ENCODE measurements at places on chromosomes 7 and 10. TPM values are rescaled to one million over a fixed set of nuclear protein-coding genes. Genes with fewer than 3 reads are reported as not detected.

DNA sequence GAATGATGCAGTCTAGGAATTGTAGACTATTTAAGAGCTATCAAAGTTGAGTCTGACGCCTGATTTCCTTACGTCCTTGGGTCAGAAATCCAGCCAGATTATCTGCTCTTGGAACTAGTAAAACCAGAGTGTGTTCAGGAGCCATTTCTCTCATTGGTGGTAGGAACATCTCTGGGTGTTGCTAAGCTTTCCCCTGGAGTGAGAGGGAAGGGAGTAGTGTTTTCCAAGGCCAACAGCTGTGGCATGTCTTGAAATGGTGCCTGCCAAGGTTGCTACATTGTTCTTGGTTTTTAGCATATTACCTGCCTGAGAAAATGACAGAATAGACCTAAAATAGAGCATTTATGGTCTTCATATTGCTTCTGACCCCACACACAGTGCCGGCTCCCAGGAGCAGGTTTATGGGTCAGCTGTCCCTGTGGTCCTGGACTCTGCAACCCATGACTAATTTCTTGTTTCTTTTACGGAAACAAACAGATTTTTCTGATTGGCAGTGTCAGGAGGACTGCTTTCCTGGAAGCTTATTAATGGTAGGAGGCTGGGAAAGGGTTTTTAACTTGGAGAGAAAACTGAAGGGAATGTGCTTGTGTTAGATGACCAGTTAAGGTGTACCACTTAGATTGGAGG lies 17.5 kb downstream of the GBF1 start:
- peaks cover 13% of the 10 kb centered on the region for H3K4me1 ChIP-seq
- peaks cover 59% of the 10 kb centered on the region for H3K36me3 ChIP-seq
- DNase-seq = no peak
- H3K27me3 ChIP-seq = no peaks in the 10 kb centered on the region
- H3K27ac ChIP-seq = no peak overlapping the region
- H3K4me3 ChIP-seq = no peak overlapping the region

- peak overlapping the region; percentile 55 for H3K27ac ChIP-seq
- H3K36me3 ChIP-seq = no peaks in the 10 kb centered on the region
- H3K4me3 ChIP-seq = peak overlapping the region; percentile 69
- peaks cover 28% of the 10 kb centered on the region for H3K4me1 ChIP-seq
- H3K27me3 ChIP-seq = peaks cover 25% of the 10 kb centered on the region
- peak; percentile 81 for DNase-seq
Observed at GRCh38 chr10:7412237-7412927, 1.5 kb upstream of the SFMBT2 start.

Gene PCGF6
- total RNA-seq = 5.5 TPM

- H3K36me3 ChIP-seq = no peaks in the 10 kb centered on the region
- DNase-seq = no peak
- no peak overlapping the region for H3K4me3 ChIP-seq
- H3K4me1 ChIP-seq = no peaks in the 10 kb centered on the region
- H3K27ac ChIP-seq = no peak overlapping the region
- H3K27me3 ChIP-seq = no peaks in the 10 kb centered on the region
Observed at GRCh38 chr7:126727930-126728391, 524.8 kb downstream of the GRM8 start.

Gene OR2AE1
- not detected for total RNA-seq

DNA sequence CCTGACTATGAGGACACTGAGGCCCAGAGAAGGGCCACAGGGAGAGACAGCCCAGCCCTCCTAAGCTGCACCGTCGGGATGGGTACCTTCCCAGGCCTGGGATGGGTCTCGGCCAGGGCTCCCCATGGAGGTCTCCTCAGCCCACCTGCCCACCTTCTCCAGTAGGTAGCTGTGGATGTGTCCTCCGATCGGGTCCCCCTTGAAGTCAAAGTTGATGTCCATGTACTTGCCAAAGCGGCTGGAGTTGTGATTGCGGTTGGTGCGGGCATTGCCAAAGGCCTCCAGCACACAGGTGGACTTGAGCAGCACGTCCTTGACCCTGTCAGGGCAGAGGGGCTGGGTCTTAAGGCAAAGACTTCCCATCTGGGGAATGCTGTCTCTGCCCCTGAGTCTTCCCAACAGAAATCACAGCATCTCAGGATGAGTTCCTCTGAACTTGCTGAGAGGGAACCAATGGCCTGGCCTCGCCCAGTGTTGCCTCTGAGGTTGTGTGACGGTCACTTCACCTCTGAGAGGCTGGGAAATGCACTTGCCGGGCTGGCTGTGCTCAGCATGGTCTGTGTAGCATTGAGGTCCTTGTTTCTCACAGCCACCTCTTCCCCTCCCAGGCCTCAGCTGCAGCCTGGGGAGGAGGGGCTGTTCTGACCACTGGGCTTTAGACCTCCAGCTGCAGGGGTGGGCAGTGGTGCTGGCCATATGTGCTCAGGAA lies 3.3 kb downstream of the MYO1G start:
- H3K27ac ChIP-seq = no peak overlapping the region
- H3K27me3 ChIP-seq = no peaks in the 10 kb centered on the region
- DNase-seq = no peak
- H3K4me3 ChIP-seq = no peak overlapping the region

DNA sequence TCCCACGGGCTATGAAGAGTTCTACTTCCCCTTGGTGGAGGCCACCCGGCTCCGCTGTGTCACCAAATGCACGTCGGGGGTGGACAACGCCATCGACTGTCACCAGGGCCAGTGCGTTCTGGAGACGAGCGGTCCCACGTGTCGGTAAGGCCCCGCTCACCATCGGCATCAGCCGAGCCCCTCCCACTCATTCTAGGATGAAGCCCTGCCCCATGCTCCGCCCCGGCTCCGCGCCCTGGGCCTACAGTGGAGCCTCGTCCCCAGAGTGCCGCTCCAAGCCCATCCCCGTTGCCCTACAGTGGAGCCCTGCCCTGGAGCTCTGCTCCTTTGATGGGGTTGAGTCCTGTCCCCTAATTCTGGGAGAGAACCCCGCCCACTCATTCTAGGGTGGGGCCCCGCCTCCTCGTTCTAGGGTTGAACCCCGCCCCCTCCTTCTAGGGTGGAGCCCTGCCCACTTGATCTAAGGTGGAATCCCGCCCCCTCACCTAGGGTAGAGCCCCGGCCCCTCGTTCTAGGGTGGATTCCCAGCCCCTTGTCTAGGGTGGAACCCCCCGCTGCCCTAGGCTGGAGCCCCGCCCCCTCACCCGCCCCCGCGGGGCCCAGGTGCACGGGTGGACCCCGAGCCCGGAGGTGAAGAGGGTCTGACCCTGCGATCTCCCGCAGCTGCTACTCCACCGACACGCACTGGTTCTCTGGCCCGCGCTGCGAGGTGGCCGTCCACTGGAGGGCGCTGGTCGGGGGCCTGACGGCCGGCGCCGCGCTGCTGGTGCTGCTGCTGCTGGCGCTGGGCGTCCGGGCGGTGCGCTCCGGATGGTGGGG lies 3.4 kb upstream of the MUC12 start:
- H3K36me3 ChIP-seq = no peaks in the 10 kb centered on the region
- peak; percentile 91 for DNase-seq
- peaks cover 71% of the 10 kb centered on the region for H3K27me3 ChIP-seq

DNA sequence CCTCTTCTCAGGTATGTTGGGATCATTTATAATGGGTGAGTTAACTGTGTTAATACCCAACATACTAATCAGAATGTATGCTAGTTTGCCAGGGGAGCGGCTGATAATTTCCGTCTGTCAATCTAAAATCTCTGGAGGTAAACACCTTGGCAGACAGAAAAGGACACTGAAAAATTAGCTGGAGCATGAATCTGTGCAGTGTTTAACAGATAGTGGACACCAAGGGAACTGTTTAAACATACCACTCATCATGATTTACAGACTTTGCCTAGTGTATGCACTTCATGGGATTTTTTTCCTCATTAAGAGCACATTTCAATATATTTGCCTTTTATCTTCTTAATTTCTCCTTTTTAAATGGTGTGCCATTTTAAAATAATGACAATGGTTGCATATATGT lies 68.2 kb downstream of the SLC13A1 start:
- no peak for DNase-seq
- no peak overlapping the region for H3K4me3 ChIP-seq
- H3K36me3 ChIP-seq = no peaks in the 10 kb centered on the region

Gene BCCIP
- 36.9 TPM for total RNA-seq

Gene CYP2C18
- 1.1 TPM for total RNA-seq

- DNase-seq = no peak
- no peaks in the 10 kb centered on the region for H3K27me3 ChIP-seq
- H3K27ac ChIP-seq = no peak overlapping the region
Observed at GRCh38 chr7:25557379-25557917, 329.2 kb upstream of the NPVF start.

GRCh38 chr10:51918440-51918839 lies 219.0 kb upstream of the CSTF2T start:
- no peak overlapping the region for H3K4me3 ChIP-seq
- no peaks in the 10 kb centered on the region for H3K36me3 ChIP-seq
- DNase-seq = no peak

DNA sequence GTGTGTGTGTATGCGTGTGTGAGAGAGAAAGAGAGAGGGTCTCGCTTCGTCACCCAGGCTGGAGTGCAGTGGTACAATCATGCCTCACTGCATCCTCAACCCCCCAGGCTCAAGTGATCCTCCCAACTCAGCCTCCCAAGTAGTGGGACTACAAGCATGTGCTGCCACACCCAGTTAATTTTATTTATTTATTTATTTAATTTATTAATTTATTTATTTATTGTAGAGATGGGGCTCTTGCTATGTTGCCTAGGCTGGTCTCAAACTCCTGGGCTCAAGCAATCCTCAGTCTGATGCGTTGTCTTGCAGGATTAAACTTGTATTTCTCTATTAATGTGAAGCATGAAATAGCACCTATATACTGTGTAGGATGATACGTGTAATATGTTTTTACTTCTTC lies 21.8 kb upstream of the POU6F2 start:
- H3K4me1 ChIP-seq = no peaks in the 10 kb centered on the region
- no peak overlapping the region for H3K4me3 ChIP-seq
- no peaks in the 10 kb centered on the region for H3K27me3 ChIP-seq
- H3K27ac ChIP-seq = no peak overlapping the region
- no peaks in the 10 kb centered on the region for H3K36me3 ChIP-seq
- DNase-seq = no peak

Gene MRLN
- total RNA-seq = not detected

Gene GNAT3
- total RNA-seq = not detected

DNA sequence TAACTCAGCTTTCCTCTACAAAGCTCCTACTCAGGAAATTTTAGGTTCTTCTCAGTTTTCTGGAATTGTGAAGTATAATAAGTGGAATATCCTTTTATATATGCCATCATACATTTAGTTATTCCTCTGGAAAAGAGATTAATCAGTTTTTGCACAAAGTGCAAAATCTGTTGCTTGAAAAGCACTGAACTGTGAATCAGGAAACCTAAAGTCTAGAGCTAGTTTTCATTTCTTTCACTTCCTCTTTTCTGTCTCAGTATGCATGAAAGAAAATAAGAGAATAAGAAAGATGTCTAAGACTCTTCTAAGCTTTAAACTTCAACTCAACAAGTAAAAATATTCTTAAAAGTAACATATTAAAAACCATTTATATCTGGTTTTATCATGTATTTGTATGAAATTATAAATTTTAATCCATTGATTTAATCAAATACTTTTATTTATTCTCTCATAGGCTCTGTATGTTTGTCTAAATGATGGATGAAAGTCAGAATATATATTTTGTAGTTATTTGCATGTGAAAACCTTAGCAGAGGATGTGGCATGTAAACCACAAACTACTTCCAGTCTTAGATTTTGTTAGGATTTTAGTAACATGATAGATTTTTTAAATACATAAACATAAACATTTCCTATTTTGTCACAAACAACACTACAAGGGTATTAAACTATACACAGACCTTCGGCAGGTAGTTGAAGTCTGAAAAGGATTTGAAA lies 1073.0 kb downstream of the XPNPEP1 start:
- no peak overlapping the region for H3K4me3 ChIP-seq
- no peaks in the 10 kb centered on the region for H3K27me3 ChIP-seq
- no peaks in the 10 kb centered on the region for H3K36me3 ChIP-seq
- H3K27ac ChIP-seq = no peak overlapping the region

- H3K27me3 ChIP-seq = no peaks in the 10 kb centered on the region
- no peaks in the 10 kb centered on the region for H3K4me1 ChIP-seq
- H3K4me3 ChIP-seq = no peak overlapping the region
- DNase-seq = no peak
Observed at GRCh38 chr10:32263300-32263699, 83.7 kb downstream of the EPC1 start.

Gene NKX1-2
- total RNA-seq = not detected

- no peak overlapping the region for H3K27ac ChIP-seq
- H3K36me3 ChIP-seq = no peaks in the 10 kb centered on the region
- DNase-seq = no peak
- H3K4me3 ChIP-seq = no peak overlapping the region
Observed at GRCh38 chr7:128849804-128850490, 12.7 kb upstream of the ATP6V1F start.

Gene CNTNAP2
- total RNA-seq = 0.41 TPM

- H3K36me3 ChIP-seq = no peaks in the 10 kb centered on the region
- no peak for DNase-seq
- H3K27me3 ChIP-seq = no peaks in the 10 kb centered on the region
Observed at GRCh38 chr10:1320739-1321320, 264.6 kb downstream of the WDR37 start.

Gene RELN
- 5.6 TPM for total RNA-seq

Gene AGMO
- total RNA-seq = 0.20 TPM

Gene C10orf105
- total RNA-seq = 0.52 TPM

- H3K4me1 ChIP-seq = no peaks in the 10 kb centered on the region
- no peak overlapping the region for H3K27ac ChIP-seq
- DNase-seq = no peak
- no peaks in the 10 kb centered on the region for H3K27me3 ChIP-seq
- H3K4me3 ChIP-seq = no peak overlapping the region
Observed at GRCh38 chr7:22013711-22014110, 68.0 kb upstream of the CDCA7L start.

Gene DLD
- 65.6 TPM for total RNA-seq

DNA sequence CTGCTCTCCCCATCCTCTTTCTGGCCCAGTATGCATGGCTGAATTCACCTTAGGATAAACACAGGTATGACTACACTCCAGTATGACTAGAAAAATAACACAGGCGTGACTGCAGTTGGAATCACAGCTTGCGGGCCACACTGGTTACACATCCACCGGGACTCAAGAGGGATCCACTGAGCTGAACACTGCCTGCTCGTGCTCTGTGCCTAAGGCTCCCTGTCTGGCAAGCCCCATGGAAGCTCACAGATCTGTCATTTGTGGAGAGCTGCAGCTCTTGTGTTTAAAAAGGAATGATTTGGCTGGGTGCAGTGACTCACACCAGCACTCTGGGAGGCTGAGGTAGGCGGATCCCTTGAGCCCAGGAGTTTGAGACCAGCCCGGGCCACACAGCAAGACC lies 26.8 kb downstream of the VOPP1 start:
- no peaks in the 10 kb centered on the region for H3K36me3 ChIP-seq
- H3K27ac ChIP-seq = no peak overlapping the region
- no peak for DNase-seq
- H3K27me3 ChIP-seq = no peaks in the 10 kb centered on the region
- H3K4me3 ChIP-seq = no peak overlapping the region
- H3K4me1 ChIP-seq = peaks cover 15% of the 10 kb centered on the region

- no peaks in the 10 kb centered on the region for H3K36me3 ChIP-seq
- DNase-seq = no peak
- no peak overlapping the region for H3K27ac ChIP-seq
- no peaks in the 10 kb centered on the region for H3K4me1 ChIP-seq
Observed at GRCh38 chr10:100469756-100470155, 6.9 kb downstream of the WNT8B start.

Gene OR9A2
- total RNA-seq = not detected

Gene CPEB3
- 5.7 TPM for total RNA-seq

GRCh38 chr10:77967611-77968022 lies 41.1 kb upstream of the DLG5 start:
- no peaks in the 10 kb centered on the region for H3K27me3 ChIP-seq
- no peak for DNase-seq
- H3K4me3 ChIP-seq = no peak overlapping the region
- H3K36me3 ChIP-seq = no peaks in the 10 kb centered on the region
- no peak overlapping the region for H3K27ac ChIP-seq

All from upper lobe of right lung (tissue), 1 donor.